ENCODE measurements at places on chromosomes 12 and 14. TPM values are rescaled to one million over a fixed set of nuclear protein-coding genes. Genes with fewer than 3 reads are reported as not detected.

DNA sequence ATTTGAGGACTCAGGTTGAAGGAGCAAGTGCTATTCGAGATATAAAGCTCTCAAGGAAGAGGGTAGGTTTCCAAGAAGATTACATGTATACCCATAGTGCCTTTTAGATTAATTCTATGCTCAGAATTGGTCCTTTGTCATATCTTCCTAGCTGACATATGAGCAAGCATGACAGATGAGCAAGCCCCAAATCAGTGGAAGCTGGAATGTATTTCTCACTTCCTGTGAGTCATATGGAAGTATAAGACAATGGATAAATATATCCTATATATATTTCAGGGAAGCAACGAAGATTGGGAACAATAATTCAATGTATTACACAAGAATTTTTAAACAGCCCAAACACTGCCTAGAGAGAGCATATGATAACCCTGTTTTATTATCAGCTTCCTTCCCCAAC is 674.1 kb upstream of the ATXN7L3B start:
- no peak for DNase-seq

- no peak for DNase-seq
Measured at GRCh38 chr12:800401-800800, 48.0 kb downstream of the WNK1 start.

GRCh38 chr12:75455839-75456238 is 24.7 kb upstream of the GLIPR1 start:
- DNase-seq: no peak

ERBB3 gene
- 34.2 TPM for polyA plus RNA-seq

GRCh38 chr14:80117876-80118275 is 93.4 kb downstream of the DIO2 start:
- DNase-seq: no peak

C12orf57 gene
- polyA plus RNA-seq: 193 TPM

SLC5A8 gene
- not detected for polyA plus RNA-seq

DNA sequence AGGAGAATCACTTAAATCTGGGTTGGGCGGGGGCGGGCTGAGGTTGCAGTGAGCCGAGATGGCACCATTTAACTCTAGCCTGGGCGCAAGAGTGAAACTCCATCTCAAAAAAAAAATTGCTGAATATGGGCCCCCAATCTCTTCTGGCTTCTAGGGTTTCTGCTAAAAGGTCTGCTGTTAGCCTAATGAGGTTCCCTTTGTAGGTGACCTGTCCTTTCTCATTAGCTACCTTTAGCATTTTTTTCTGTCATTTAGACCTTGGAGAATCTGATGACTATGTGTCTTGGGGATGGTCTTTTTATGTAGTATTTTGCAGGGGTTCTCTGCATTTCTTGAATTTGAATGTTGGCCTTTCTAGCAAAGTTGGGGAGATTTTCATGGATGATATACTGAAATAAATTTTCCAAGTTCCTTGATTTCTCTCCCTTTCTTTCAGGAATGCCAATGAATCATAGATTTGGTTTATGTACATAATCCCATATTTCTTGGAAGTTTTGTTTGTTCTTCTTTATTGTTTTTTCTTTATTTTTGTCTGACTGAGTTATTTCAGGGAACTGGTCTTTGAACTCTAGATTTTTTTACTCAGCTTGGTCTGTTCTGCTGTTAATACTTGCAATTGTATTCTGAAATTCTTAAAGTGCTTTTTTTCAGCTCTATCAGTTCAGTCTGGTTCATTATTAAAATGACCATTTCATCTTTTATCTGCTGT is 181.5 kb downstream of the TTC6 start:
- no peak for DNase-seq

GRCh38 chr14:74892745-74893144 is 11.0 kb downstream of the DLST start:
- no peak for DNase-seq

DNA sequence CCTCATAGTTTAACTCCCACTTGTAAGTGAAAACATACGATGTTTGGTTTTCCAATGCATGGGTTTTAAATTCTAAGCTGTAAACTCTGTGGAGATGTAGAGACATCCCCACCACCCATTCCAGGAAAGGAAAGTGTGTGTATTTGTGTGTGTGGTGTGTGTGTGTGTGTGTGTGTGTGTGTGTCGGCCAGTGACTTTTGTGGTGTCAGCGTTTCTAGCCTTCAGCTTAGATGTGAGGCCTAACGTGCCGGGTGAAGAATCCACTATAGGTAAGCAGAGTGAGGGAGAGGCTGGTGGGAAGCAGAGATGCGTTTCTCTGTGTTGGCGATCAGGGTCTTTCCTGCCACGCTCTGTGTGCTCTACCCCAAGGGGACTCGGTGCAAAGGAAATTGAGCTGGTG is 93.0 kb downstream of the SLC24A4 start:
- no peak for DNase-seq

DNA sequence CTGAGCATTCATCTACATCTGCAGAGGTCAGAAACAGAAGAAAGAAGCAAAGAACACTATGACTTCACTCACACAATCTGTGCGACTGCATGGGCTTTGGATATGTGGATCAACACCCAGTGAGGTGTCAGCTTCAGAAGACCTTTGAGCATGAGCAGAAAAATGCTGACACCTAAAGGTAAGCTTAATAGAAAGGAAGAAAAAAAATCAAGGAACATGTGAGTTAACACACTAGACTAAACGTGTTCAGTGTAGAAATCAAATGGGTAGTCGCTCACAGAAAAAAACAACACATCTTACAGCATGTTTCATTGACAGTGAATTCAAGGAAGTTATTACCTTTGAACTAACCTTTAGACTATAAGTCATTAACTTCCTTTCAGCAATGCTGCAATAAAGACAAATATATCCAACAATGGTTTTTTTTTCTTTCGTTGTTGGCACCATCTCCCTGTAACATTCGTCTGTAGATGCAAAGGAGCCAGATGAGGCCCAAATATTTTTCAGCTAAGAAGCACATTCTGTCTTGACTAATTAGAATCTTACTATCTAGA is 30.9 kb downstream of the RTRAF start:
- DNase-seq: no peak

- DNase-seq: no peak
Measured at GRCh38 chr14:90560558-90560957, 163.7 kb downstream of the CALM1 start.

ZDHHC22 gene
- not detected for polyA plus RNA-seq

GRCh38 chr12:108980831-108981618 is 39.8 kb downstream of the SVOP start:
- DNase-seq: no peak

DNA sequence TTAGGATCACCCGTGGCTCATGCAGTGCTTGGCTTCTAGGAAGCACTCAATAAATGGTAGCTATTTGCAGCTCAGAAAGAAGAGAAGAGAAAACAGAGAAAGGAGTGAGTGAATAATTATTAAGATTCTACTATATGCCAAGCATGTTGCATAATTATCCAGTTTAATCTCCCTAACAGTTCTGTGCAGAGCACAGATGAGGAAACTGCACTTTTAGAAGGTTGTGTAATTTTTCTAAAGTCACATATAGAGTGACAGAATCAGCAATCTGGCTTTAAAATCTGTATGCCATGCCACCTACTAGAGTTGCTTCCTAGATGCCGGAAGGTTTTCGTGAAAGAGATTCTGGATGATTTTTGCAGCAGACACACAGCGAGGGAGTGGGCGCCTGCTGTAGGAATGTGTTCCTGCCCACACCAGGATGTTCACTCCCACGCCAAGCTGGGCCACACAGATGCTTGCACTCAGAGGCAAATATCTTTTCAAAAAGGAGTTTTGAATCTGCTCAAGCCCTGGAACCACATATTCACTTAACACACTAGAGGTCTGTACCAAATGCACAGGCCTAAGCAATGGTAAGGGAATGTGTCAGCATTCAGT is 50.2 kb upstream of the SMCO2 start:
- DNase-seq: no peak

SERPINA10 gene
- 131 TPM for polyA plus RNA-seq

SAMD15 gene
- not detected for polyA plus RNA-seq

CD27 gene
- polyA plus RNA-seq: 2.5 TPM

- DNase-seq: no peak
Measured at GRCh38 chr12:30928356-30929244, 2.1 kb downstream of the TSPAN11 start.

DNA sequence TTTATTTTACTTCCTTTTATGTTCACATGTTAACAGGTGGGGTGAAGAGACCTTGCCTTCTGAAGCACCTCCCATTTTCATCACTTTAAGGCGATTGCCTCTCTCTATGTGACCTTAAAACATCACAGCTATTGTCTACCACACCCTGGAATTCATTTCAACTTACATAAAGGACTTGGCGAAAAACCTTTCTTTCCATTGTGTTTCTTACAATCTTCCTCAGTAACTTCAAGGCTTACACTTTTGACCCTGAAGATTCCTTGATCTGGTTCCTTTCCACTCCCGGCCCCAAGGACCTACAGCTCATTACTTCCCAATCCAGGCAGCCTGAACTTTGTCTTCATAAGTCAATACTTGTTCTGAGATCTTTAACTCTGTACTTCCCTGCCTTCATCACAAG is 443.3 kb downstream of the ADAMTS20 start:
- DNase-seq: no peak

MYH6 gene
- not detected for polyA plus RNA-seq

GRCh38 chr14:34036319-34036766 is 85.5 kb upstream of the EGLN3 start:
- no peak for DNase-seq

PIANP gene
- polyA plus RNA-seq: not detected

REM2 gene
- not detected for polyA plus RNA-seq

DNA sequence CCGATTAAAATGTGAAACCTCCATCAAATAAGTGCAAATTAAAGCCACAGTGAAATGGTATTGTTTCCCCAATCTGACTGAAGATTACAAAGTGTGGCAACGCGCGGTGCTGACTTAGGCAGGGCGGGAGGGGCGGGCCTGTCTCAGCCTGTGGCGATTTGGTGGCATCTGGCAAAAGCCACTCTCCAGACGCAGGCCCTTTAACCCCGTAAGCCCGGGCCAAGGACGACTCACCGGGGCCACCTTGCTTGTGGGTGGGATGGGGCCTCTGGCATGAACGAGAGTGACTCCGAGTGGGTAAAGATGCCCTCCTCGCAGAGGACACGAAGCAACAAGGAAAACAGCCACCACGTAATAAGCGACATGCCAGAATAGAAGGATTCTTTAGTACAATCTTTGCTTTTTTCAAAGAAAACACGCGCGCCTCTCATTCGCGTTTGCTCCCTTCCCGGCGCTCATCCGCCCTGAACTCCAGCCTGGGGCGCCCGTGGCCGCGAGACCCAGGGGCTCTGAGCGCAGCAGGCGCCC is 815 bp downstream of the DEGS2 start:
- DNase-seq: no peak

DNA sequence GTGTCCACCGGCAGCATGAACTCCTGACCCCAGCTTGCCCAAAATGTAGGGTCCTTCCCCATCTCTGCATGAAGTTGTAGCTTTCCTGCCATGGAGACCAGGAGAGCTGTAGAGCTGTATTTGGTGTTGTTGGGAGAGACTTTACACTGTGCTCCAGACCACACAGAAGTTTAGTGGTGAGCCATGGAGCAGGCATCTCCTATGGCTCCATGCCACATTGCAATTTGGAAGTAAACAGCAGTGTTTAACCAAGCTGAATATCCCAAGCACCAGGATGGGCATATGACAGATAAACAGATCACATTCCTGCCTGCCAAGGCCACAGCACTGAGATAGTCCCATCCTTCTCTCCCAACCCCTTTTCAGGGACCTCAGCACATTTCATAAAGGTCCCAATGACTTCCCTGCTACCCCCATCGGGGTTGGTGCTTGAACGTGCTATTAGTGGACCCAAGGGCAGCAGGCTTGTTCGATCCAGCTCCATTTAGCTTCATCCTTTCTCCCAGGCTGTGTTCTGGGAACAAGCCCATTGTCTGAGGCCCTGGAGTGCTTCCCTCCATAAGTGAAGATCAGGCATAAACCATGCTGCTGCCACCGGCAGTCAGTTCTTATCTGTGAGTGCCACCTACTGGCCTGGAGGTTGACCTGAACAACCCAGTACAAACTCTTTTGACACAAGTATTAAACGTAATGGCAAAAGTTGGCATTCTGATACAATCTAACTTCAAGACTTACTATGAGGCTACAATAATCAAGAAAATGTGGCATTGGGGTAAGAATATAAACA is 172.3 kb upstream of the ATXN7L3B start:
- DNase-seq: no peak

- no peak for DNase-seq
Measured at GRCh38 chr14:100607611-100607956, 20.4 kb upstream of the BEGAIN start.
